ENCODE measurements at places on chromosomes 3 and 15. TPM values are rescaled to one million over a fixed set of nuclear protein-coding genes. Genes with fewer than 3 reads are reported as not detected.

DNA sequence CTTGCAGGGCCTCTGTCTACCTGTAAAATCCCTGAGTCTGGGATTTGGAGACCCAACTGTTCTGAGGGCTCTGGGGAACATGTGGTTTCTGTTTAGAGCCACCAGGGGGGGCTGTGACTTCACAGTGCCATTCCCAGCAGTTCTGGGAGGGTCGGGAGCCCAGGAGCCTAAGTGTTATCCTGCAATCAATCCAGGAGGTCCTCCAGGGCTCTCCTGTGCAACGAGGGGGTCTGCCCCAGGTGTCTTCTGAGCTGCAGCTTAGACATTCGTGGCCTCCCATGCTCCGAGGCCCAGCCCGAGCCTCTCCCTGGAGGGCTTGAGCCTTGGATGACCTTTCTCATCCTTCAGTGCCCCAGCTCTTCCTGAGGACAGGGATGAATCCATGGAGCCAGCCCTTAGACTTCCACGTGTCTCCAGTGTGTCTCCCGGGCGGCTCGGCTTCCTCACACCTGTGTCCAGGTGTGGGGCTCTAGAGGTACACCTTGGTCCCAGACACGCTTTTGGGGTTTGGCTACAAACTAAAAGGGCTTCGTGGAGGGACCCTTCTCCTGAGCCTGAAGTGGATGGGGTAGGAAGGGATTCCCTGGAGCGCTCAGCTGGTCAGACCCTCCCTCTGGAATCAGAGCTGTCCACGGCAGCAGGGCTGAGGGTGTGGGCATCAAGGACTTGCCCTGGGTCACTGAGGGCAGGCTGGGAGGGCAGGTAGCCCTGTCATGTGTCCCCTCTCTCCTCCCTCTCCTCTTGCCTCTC, 20.3 kb upstream of the ABTB1 start:
- DNase-seq: peak; percentile 66

DNA sequence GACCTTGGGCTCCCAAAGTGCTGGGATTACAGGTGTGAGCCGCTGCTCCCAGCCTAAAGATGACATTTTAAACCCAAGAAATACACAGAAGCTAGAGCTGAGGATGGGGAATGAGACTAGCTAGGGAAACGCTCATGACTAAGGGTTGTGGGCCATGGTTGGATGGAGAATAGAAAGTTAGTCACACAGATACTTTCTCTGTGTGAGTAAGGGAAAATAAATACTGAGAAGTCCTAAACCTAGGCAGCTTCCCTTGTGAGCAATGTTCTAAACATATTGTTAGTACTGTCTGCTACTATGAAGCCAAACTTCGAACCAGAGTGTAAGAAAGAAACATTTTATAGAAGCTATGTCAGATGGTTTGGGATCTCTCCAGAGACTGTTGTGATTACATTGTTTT, 304.8 kb upstream of the STAC start:
- no peak for DNase-seq

DNA sequence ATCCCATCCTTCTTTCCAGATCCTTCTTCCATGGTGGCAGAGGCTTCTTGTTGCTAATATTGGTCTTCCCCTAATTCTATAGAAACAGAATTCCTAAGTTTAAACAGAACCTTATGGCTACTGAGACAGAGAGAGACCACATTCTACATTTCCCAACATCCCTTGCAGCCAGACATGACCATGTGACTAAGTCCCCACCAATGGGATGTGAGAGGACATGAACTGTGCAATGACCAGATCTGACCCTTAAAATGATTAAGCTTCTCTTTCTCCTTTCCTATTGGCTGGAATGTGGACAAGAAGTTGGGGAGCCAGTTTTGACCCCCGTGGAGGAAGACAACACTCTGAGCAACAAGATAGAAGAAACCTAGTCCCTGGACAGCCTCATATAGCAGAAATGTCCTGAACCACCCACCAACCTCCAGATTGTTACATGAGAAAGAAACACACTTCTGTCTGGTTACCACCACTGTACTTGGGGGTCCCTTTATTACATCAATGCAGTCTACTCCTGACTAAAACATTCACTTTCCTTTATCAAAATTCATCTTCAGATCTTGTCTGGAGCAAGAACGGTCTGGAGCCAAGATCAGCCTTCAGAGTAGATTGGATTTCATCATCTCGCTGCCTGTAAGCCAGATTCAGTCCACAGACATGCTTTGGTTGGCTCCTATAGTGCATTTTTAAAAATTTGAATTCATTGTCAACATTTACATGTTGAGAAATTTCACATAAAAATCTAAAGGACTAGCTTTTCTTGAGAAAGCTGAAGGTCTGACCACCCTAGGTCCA, 183.9 kb downstream of the SHQ1 start:
- DNase-seq: no peak

DNA sequence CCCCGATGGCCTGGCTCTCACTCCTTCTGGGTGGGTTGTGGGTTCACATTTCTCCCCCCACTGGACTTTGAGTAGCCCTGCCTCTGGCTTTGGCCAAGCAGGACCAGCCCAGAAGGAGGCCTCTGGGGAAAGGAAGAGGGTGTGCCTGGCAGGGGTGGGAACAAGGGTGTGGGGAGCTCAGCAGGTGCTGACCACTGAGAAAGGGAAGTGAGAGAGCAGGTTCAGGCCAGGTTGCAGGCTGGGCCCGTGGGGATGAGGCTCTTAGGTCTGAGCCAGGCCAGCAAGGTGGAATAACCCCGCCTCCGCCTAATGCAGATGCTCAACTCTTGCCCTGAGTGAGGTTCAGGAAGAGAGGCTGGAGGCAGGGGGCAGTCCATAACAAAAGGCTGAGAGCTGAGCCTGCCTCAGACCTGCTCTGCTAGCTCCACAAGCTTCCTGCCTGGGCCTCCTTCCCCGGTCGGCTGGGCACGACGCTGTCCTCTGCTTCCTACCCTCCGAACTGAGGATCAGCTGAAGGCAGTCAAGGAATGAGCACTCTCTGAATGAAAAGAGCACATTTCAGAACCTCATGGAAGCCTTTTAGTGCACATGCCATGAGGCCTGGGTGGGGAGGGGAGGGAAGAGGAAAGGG, 82.7 kb downstream of the TLE3 start:
- peak; percentile 42 for DNase-seq

DNA sequence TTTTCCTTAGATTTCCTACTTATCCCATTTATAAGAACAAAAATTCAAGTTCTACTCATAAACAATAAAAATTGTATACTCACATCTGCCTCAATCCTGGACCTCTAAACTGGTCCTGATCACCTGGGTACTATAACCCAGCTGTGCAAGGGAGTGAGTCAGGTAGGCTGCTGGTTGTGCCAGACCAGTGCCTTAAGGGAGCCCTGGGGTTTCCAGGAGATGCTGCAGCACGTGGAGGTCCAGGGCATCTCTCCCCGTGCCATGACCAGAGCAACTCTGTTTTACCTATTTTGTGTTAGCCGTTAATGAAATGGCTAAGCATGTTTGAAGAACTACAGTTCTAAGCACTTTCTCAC, 140.2 kb upstream of the TRIM42 start:
- no peak for DNase-seq

- no peak for DNase-seq
Observed at GRCh38 chr3:30630238-30631030, 24.0 kb downstream of the TGFBR2 start.

DNA sequence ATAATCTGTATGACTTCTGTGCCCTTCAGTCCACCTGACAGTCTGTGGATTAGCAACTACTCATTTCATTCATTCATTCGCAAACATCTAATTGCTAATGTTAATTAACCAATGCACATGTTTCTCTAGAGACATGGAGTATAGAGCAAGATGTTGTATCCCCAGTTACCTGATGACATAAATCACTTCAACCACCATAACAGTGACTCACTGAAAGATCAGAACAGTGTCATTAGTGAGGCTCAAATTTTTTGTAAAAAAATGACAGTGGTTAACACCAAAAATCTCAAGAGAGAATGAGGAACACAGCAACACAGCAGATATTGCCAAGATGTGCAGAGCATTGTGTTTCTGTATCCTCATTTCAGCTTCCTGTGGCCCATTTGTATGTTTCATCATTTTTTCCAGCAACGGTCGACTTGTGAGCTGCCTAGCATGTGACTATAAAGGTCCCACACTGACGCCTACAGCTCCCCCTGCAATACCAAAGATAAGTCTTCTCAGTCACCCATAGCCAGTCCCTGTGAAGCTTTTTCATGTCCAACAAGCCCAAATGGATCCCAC, 3.7 kb upstream of the PLD1 start:
- DNase-seq: no peak

DNA sequence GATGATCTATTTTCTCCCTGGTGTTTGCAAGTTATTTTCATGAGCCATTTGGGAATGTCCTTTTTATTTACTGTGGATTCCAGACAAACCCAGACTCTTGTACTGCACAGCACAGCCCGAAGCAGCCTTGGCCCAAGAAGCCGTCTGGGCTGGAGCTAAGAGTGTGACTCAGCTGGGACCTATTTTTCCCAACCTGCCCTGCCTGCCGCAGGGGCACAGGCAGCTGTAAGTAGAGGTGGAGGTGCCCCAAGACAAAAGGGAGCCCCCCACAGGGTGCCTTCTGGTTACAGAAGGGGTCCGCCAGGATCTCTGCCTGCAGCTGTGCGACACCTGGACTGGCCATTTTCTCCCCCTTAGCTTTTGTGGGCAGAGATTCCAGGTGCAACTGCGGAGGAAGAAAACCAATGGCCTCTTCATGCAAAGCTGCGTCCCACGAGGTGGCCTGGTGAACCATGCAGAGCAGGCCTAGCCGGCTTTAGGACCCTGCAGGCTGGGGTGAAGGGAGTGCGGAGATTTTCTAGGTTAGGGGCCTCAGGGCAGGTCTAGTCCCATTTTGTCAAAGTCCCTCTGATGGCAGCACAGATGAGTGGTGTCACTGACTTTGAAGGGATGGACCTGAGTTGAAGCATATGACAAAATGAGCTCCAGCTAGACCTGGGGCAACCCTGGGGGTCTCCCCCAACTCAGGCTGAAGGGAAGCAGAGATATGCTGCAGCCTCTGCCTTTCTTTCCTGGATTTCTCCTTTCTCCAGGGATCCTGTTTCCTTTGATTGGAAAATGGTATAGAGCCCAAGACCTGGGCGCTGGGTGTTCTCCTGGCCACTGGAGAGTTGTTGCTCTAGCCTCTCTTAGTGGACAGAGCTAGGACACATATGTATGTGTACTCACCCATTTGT, 131.2 kb downstream of the KLF13 start:
- peak; percentile 56 for DNase-seq

GRCh38 chr3:26574766-26575165, 47.8 kb upstream of the LRRC3B start:
- no peak for DNase-seq

DNA sequence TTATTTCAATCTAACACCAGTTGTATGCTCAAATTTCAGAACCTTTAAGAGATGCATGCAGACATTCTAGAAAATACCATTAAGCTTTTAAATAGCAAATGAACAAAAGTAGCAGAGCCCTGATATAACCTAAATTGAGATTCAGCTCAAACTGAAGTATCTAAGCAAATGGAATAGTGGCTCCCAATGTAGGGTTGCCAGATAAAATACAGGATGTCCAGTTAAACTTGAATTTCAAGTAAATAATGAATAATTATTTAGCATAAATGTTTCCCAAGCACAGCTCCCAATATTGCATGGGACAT, 171.1 kb upstream of the ATP11B start:
- no peak for DNase-seq

GRCh38 chr3:135473449-135473848, 492.1 kb upstream of the PPP2R3A start:
- no peak for DNase-seq

- no peak for DNase-seq
Observed at GRCh38 chr3:106172780-106173179, 304.0 kb upstream of the CBLB start.

- DNase-seq: no peak
Observed at GRCh38 chr3:160830796-160831195, 74.8 kb downstream of the PPM1L start.

DNA sequence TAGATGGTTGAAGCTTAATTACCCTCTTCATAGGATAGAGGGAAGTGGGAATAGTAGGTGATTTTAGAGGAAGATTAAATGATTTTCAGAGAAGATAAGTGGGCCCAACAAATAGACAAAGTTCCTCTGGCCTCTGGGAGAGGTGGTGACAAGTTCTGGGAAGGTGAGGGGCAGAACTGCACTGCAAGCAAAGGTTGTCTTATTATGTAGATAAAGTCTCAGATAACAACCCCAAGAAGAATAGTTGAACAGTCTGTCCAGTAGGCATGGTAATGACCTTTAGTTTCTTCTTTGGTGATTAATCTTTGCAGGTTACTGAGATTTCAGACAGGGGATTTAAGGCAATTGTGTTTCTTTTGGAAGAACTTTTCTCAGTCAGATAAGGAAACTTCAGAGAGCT, 439.1 kb downstream of the ROBO2 start:
- no peak for DNase-seq

- no peak for DNase-seq
Observed at GRCh38 chr15:80777826-80778620, 1.1 kb upstream of the CEMIP start.

Gene C2CD4A
- 0.14 TPM for total RNA-seq

Gene NR1I2
- not detected for total RNA-seq

Gene GOLGA8T
- total RNA-seq: 0.20 TPM

Gene TRIM59
- total RNA-seq: 4.5 TPM

Gene CASR
- 0.20 TPM for total RNA-seq

Gene TMEM158
- total RNA-seq: 2.1 TPM
